K562 (cell line): ENCODE measurements at places on chromosomes 16 and 17. TPM values are rescaled to one million over a fixed set of nuclear protein-coding genes. Genes with fewer than 3 reads are reported as not detected.

DNA sequence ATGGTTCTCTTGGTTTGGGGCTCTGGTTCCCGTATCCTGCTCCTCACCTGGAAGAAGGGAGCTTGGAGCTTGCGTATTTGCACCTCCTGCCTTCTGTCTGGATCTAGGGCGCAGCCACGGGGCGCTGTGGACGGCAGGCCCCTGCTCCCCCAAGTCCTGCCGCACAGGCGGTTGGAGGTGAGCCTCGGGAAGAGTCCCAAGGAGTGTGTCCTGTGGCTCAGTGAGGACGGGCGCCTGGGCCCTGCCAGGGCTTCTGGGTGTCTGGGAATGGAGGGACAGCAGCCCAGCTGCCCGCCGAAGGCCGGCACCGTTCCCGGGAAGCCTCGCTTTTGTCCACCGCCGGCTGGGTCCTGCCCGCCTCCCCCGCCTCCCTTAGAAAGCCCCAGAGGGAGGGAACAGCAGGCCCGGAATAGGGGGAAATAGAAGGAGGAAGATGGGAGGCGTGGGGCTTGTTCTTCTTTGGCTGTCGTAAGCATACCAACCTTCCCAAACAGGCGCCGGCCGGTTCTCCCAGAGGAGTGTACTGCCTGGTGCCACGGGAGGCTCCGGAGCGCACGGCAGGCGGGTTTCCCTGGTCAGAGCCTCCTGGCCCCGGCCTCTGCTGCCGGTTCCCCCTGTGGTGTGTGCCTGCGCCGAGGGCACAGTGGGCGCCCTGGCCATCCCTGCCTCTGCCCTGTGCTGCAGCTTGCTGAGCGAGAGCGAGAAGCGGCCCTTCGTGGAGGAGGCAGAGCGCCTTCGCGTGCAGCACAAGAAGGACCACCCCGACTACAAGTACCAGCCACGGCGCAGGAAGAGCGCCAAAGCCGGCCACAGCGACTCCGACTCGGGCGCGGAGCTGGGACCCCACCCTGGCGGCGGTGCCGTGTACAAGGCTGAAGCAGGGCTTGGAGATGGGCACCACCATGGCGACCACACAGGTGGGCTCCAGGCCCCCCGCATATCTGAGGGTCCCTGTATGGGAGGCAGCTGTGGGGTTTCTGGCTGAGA is 1.8 kb downstream of the SOX8 start:
- no peak for DNase-seq

DNA sequence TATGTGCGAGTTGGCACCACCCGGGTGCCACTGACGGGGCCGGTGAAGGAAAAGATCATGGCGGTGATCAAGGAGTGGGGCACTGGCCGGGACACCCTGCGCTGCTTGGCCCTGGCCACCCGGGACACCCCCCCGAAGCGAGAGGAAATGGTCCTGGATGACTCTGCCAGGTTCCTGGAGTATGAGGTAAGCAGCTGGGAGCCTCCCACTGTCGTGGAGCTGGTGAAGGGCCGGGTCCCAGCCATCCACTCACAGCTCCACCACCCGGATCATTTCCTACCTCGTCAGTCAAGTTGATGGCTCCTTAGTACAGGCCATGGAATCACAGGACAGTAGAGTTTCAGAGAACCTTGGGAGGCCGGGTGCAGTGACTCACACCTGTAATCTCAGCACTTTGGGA is 20.0 kb downstream of the ATP2A1 start:
- DNase-seq, result no peak

DNA sequence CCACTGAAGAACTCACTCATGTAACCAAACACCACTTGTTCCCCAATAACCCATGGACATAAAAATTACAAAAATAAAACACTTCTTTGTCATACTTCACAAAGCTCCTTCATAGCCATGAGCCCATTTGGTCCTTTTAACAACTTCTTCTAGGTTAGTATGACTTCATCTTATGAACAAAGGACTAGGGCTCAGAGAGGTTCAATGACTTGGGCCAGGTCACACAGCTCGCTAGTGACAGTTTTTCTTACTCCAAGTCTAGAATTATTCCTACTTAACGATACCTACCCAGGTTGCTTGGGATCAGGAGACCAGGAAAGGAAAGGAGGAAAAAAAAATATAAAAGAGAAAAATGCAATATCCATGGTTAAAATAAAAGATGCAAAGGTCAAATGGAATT is 353.4 kb downstream of the SOX9 start:
- DNase-seq, result no peak

GRCh38 chr17:81043725-81044427 is 8.9 kb downstream of the BAIAP2 start:
- DNase-seq, result no peak

- no peak for DNase-seq
Observed at GRCh38 chr17:61235001-61235826, 164.4 kb upstream of the TBX2 start.

GRCh38 chr17:50945779-50946222 is 79.6 kb upstream of the TOB1 start:
- DNase-seq, result no peak

DNA sequence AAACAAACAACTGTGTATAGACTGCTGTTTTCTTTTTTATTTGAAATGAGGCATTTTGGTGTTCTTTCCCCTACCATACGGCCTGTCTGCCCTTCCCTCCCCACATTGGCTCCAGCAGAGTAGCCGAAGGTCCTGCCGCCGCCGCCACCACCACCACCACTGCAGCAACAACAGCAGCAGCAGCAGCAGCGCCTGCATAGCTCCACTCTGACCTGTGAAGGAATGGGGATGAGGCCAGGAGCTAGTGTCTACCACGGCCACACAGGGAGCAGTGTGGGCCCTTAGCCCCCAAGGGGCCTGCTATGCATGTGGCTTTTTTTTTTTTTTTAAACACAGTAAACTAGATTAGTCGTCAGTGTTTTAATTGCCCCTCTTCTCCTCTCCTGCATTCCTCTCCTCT is 5.6 kb upstream of the CDK5R1 start:
- no peak for DNase-seq

- DNase-seq, result no peak
Observed at GRCh38 chr16:23908790-23909189, 73.0 kb downstream of the PRKCB start.

- peak; percentile 92 for DNase-seq
Observed at GRCh38 chr17:57365420-57365819, 109.1 kb downstream of the MSI2 start.

GRCh38 chr16:87486713-87487247 is 6.0 kb downstream of the ZCCHC14 start:
- DNase-seq, result no peak

DNA sequence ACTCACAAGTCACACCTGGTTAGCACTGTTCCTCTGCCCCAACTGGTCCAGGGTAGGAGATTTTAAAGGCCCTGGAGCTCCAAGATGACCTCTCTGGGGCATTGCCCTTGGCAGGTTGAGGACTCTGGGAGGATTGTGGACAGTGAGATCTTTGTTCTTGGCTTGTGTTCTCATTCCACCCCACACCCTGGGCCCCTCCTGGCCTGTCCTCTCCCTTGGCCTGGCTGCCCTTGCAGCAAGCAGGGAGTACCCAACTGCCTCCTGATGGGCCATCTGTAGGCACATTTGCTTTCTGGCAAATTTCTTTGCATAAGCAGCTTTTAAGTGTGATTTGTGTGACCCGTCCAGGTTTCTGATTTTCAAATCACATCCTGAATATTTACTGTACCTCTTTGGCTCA is 239.6 kb downstream of the UTP18 start:
- DNase-seq, result no peak

Gene RGS11
- not detected in 2 replicates for total RNA-seq

Gene PIK3R6
- 0.04 TPM in 1 of 2 replicates, not detected in the other for total RNA-seq

Gene OMG
- total RNA-seq, result not detected in 2 replicates

Gene CHRNE
- 0.25 TPM in 1 of 2 replicates, not detected in the other for total RNA-seq

Gene TBC1D28
- total RNA-seq, result not detected in 2 replicates

Gene TERB1
- not detected in 2 replicates for total RNA-seq

Gene HSD17B2
- total RNA-seq, result not detected in 2 replicates

Gene RPS15A
- total RNA-seq, result 1,796 and 2,160 TPM in 2 replicates

Gene SCIMP
- total RNA-seq, result 0.07 and 0.11 TPM in 2 replicates
